ENCODE measurements at places on chromosomes 12 and 14. TPM values are rescaled to one million over a fixed set of nuclear protein-coding genes. Genes with fewer than 3 reads are reported as not detected.

DNA sequence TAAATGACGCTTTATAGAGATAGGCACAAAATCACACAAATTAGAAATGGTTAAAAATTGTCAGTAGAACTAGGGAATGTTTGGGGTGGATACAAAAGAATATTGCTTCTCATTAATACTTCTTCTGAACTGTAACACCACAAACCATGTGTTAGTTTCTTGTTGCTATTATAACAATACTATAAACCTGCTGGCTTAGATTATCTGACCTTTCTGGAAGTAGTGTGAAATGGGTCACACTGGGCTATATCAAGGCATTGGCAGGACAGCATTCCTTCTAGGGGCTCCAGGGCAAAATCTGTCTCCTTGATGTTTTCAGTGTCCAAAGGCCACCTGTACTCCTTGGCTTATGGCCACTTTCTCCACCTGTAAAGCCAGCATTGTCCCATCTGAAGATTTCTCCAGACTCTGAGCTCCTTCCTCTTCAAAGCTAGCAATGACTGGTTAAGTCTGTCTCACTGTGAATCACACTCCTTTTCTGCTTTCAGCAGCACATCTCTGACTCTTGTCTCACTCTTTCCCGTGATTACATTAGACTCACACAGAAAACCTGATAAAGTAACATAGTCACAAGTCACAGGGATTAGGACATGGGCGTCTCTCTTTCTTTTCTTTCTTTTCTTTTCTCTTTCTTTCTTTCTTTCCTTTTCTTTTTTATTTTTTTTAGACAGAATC, 86.3 kb downstream of the SLC15A4 start:
- H3K4me1 ChIP-seq = no peaks in the 10 kb centered on the region
- peaks cover 2% of the 10 kb centered on the region for H3K36me3 ChIP-seq
- no peak overlapping the region for H3K4me3 ChIP-seq
- peaks cover 23% of the 10 kb centered on the region for H3K27me3 ChIP-seq
- DNase-seq = no peak

GRCh38 chr14:95123891-95124579, 33.3 kb downstream of the DICER1 start:
- no peak overlapping the region for H3K27ac ChIP-seq
- no peaks in the 10 kb centered on the region for H3K27me3 ChIP-seq
- H3K4me3 ChIP-seq = no peak overlapping the region

- H3K27me3 ChIP-seq = no peaks in the 10 kb centered on the region
- peak overlapping the region; percentile 80 for H3K27ac ChIP-seq
- H3K4me1 ChIP-seq = peaks cover 65% of the 10 kb centered on the region
- DNase-seq = no peak
These were observed 31.6 kb downstream of the CCDC85C start for GRCh38 chr14:99572173-99572999.

GRCh38 chr14:95183532-95184412, 26.4 kb upstream of the DICER1 start:
- peaks cover 7% of the 10 kb centered on the region for H3K4me1 ChIP-seq
- peaks cover 19% of the 10 kb centered on the region for H3K36me3 ChIP-seq
- no peak overlapping the region for H3K4me3 ChIP-seq
- H3K27ac ChIP-seq = no peak overlapping the region
- DNase-seq = no peak
- H3K27me3 ChIP-seq = no peaks in the 10 kb centered on the region

GRCh38 chr12:66573605-66574004, 105.3 kb downstream of the GRIP1 start:
- no peak overlapping the region for H3K27ac ChIP-seq
- H3K36me3 ChIP-seq = peaks cover 8% of the 10 kb centered on the region
- no peak for DNase-seq

DNA sequence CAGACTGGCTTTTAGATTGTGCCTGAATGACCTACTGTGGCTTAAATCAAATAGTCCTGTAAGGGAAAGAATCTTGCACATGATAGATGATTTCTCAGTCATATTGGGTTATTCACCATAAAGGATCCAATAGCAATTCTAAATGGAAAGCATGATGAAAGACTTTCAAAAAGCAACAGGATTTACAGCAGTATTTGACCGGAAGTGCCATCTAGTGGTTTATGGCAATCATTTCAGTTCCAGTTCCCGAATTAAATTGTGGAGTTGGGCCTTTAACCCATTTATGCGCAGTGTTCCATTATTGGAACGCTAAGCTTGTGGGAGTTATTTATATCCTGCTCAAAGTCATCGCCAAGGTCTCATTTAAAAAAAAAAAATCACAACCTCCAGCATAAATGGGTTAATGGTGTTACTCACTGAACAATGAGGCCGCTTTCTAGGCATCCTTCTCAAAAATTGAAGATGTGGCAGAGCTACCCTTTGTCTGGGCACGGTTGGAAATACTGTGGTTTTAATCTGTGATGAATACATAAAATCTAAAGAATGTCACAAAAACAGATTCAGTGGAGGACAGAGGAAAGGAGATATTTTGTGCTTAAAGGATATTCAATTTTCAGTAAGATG, 60.8 kb upstream of the REP15 start:
- no peak for DNase-seq
- no peak overlapping the region for H3K27ac ChIP-seq
- H3K36me3 ChIP-seq = peaks cover 7% of the 10 kb centered on the region
- no peaks in the 10 kb centered on the region for H3K27me3 ChIP-seq
- H3K4me1 ChIP-seq = peaks cover 1% of the 10 kb centered on the region

DNA sequence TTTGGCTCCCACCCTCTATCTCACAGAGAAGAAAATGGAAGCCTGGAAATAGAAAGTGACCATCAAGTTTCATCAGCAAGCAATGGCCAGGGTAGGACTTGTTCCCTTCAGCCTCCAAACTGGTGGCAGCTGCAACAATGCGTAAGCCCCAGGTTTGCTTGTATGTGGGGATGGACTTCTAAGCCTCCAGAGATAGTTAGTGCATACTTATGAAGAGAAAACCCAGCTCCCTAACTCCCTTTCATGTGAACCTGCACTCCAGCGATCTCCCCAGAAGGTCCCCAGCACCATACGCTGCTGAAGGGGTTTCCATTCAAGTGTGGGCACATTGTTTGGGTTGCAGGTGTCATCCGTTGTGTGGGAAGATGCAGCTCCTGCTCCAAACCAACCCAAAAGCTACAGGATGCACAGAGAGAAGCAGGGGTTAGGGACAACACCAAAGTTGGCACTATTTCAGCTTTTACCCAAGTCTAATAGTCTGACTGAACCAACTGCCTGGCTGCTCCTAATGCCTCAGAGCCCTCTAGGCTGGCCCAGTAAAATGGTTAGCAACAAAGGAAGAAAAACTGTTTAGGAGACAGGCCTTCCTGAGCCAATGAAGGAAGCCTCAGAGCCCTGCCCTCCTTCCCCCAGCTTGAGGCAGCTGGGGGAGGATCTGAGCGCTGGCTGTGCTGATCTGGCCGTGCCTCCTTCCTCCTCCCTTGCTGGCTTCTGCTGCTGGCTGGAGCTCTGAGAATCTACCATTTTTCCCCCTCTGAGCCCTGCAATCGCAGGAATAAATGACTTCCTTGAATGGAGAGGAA, 12.3 kb downstream of the ZFP36L1 start:
- no peaks in the 10 kb centered on the region for H3K27me3 ChIP-seq
- no peaks in the 10 kb centered on the region for H3K36me3 ChIP-seq
- H3K4me3 ChIP-seq = no peak overlapping the region
- no peak for DNase-seq
- H3K27ac ChIP-seq = peak overlapping the region; percentile 42
- peaks cover 38% of the 10 kb centered on the region for H3K4me1 ChIP-seq

DNA sequence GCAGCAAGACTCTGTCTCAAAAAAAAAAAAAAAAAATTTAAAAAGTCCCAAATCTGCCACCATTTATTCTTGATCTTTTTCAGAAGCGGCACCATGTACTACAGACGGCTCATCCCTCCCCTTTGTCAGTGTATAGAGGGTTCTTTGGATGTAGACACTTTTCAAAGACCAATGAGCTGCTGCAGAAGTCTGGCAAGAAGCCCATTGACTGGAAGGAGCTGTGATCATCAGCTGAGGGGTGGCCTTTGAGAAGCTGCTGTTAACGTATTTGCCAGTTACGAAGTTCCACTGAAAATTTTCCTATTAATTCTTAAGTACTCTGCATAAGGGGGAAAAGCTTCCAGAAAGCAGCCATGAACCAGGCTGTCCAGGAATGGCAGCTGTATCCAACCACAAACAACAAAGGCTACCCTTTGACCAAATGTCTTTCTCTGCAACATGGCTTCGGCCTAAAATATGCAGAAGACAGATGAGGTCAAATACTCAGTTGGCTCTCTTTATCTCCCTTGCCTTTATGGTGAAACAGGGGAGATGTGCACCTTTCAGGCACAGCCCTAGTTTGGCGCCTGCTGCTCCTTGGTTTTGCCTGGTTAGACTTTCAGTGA, 6.5 kb upstream of the ACACB start:
- no peak overlapping the region for H3K27ac ChIP-seq
- DNase-seq = no peak
- no peak overlapping the region for H3K4me3 ChIP-seq

DNA sequence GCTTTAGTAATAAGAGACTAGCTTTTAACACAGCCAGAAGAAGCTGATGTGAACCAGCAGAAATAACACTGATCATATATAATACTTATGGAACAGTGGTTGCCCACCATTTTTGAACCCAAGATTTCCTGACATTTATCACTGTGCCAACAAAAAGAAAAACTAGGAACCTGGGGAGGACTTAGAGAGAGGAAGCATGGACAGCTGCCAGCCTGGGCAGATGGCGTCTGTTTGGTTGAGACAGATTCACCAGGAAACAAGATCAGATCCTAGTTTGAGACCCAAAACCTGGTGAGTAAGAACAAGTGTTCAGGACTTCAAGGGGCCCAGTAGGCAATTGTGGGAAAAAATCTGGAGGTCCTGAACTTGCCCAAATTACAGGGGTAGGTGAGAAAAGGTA, 95.3 kb downstream of the BICD1 start:
- peaks cover 24% of the 10 kb centered on the region for H3K36me3 ChIP-seq
- H3K4me1 ChIP-seq = no peaks in the 10 kb centered on the region
- no peak overlapping the region for H3K4me3 ChIP-seq

DNA sequence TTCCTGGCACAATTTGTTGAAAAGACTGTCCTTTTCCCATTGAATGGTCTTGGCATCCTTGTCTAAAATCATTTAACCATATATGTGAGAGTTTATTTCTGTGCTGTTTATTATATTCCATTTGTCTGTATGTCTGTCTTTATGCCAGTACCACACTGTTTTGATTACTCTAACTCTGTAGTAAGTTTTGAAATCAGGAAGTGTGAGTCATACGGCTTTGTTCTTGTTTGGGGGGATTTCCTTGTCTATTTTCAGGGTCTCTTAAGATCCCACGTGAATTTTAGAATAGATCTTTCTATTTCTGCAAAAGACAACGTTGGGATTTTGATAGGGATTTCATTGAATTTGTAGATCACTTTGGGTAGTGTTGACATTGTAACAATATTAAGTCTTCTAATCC, 88.5 kb downstream of the MYRFL start:
- H3K4me1 ChIP-seq = no peaks in the 10 kb centered on the region
- no peak overlapping the region for H3K4me3 ChIP-seq
- H3K27me3 ChIP-seq = peaks cover 3% of the 10 kb centered on the region
- peaks cover 1% of the 10 kb centered on the region for H3K36me3 ChIP-seq

RASSF9 gene
- total RNA-seq = 4.0 TPM

LAG3 gene
- total RNA-seq = 2.5 TPM

All from progenitor cell of endocrine pancreas (in vitro differentiated cells).